ENCODE measurements at places on chromosomes 3 and 15.

DNA sequence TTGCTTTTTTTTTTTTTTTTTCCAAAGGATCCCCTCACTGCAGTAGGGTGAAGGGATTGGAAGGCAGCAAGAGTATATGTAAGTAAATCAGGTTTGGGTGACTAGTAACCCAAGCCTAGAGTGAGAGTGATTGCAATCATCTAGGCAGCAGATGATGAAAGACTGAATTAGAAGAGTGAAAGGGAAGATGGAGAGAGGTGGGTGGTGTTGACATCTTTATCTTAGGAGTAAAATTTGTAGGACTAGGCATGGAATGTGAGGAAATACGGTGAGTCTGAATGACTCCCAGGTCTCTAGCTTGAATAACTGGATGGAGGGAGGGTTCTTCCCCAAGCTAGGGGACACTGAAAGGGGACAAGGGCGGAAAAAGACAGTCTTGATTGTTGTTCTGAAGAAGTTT lies 63.4 kb downstream of the TPRG1 start:
- no peak for DNase-seq

DNA sequence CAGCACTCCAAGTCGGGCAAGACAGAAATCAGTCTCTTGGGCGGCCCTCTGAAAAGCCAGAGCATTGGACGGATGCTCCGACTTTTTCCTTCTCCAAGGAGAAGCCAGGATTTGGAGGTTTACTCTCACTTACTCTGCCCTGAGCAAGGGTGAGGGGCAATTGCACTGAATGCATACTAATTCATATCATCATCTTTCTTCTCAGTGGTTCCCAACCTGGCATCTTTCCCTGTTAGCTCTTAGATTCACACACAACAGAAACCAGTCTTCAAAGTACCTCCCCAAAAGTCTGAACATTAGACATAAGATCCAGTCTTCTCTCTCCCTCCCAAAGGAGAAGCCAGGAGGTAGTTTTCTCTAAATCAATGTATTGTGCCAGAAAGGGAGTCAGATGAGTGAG lies 219.2 kb downstream of the GREM1 start:
- DNase-seq, result no peak

DNA sequence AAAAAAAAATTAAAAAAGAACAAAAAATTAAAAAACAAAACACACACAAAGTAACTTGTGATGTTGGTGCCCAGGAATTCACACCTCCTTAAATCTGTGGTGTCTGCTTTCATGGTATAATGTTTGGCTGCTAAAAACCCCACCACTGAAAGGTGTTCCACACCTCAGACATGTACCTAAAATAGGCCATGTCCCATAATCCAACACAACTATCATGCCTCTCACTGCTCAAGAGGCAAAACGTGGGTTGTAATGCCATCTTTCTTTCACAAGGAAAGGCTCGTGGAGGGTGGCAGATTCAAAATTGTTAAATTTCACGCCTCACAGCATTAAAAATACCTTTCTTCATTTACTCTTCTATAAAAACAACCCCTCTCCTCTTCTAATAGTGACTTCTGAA lies 29.5 kb downstream of the MKRN2 start:
- no peak for DNase-seq

DNA sequence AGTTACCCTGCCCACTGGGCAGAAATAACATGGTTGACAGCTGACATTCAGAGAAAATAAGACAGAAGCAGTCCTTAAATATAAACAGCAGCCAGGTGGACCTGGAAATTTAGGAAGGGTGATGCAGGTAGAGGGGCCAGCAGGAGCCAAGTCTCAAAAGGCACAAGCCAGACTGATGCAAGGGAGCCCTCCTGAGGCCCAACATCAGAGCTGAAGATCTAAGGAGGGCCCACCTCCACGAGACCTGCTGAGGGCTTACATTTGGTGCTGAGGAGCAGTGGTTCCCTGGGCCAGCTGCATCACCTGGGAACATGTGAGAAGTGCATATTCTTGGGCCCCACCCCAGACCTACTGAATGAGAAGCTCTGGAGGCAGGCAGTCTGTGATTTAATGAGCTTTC lies 105.5 kb upstream of the TRIM42 start:
- DNase-seq, result no peak

GRCh38 chr3:133515127-133515526 lies 58.4 kb upstream of the CDV3 start:
- no peak for DNase-seq

DNA sequence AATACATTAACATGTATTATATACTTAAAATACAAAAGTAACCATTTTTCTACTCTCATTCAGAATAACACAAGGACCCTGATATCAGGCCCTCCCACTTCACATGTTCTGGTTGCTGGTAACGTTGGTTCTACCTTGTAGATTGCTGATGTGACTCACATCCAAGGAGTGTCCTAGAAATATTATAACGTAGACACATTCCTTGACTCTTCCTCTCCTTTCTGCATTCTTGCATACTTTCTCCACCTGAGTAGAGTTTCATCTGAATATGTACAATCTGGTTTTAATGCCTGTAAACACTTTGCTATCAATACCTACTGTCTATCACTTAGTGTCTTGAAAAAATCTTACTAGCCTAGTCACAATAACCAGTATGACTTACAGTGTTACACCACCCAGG lies 35.0 kb upstream of the NEDD4 start:
- no peak for DNase-seq

DNA sequence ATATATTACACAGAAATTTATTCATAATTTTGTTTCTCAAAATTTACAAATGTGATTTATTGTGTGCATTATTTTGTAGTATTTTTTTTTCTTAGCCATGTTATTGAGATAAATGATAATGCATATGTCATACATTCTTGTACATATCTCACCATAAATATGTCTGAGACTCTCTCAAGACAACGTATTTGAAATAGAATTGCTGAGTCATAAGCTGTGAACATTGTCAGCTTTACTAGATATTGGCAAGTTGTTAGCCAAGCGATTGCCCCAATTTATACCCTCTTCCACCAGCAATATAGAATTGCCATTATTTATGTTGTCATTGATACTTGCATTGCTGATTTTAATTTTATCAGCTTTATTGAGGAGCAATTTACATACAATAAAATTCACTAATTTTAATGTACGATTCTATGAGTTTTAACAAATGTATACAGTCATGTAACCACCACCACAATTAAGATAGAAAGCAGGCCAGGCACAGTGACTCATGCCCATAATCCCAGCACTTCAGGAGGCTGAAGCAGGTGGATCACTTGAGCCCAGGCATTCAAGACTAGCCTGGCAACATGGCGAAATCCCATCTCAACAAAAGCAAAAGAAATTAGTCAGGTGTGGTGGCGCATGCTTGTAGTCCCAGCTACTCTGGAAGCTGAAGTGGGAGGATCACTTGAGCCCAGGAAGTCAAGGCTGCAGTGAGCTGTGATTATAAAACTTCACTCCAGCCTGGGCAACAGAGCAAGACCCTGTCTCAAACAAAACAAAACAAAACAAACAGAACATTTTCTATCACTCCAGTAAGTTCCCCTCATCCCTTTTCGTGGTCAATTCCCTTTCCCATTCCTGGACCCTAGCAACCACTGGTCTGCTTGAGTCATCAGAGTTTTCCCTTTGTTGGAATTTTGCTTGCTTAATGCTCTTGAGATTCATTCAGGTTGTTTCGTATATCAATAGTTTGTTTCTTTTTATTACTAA lies 373.1 kb downstream of the MFSD1 start:
- DNase-seq, result no peak

DNA sequence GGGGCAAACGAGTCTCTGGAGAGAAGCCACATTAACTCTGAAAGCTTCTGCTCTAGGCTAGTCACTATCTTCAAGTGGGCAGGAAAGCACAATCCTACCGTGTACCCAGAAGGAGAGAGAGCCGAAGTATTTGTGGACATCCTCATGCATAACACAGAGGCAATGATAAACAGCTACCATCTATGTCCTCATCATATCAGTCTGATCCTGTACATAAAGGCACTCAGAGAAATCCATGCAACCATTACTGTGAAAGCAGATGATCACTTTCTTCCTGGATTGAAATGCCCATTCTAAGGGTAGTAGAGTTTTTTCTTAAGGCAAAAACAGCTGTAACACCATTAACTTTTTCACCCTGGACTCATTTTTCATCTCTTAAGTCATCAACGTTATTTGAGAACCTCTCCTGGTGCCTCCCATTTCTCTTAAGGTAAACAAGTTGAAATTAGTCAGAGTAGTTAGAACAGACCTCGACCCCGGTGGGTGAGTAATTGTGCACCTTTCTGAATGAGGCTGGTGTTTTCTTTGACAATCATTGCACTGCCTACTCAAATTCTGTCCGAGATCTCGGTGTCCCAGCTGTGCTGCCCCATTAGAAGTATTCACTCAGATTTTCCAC lies 327.4 kb downstream of the SHQ1 start:
- DNase-seq, result no peak

DNA sequence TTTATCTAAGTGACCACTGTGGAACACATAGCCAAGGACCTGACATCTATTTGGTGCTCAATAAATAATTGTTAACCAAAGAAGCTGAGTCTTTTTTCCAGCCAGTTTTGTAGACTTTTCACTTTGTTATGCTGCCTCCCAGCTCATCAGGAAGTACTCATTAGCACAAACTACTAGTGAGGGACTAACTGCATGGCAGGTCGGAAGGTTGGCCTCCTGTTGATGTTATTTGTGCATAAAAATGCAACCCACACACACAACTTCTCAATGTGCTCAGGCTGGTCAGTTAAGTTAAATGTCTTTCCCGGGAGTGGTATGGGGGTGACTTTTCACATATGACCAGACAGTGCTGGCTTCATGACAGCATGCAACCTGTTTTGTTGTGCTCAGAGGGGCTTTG lies 263.0 kb upstream of the TOPAZ1 start:
- DNase-seq, result no peak

- DNase-seq, result no peak
These were observed 1.9 kb downstream of the GNAT1 start for GRCh38 chr3:50193286-50193685.

DNA sequence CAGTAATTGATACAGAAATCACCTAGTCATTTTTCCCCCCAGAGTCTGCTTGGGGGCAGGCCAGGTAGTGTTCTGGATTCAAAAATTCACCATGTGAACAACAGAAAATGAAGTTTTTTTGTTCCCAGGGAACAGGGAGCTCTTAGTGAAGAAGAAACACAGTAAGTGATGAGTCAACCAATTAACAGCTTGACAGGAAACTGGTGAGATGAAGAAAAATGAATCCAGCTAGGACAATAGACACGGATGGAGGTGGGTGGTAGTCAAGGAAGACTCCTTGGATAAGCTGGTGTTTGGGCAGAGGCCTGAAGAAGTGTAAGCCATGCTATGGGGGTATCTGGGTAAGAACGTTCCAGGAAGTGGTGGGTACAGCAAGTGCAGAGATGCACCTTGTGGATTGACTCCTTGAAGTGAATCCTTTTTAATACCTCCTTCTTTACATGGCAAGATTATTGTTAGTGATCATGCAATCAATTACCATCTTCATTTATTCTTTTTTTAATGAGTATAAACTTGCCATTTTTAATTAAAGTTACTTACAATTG lies 339.9 kb upstream of the RGMA start:
- no peak for DNase-seq

DNA sequence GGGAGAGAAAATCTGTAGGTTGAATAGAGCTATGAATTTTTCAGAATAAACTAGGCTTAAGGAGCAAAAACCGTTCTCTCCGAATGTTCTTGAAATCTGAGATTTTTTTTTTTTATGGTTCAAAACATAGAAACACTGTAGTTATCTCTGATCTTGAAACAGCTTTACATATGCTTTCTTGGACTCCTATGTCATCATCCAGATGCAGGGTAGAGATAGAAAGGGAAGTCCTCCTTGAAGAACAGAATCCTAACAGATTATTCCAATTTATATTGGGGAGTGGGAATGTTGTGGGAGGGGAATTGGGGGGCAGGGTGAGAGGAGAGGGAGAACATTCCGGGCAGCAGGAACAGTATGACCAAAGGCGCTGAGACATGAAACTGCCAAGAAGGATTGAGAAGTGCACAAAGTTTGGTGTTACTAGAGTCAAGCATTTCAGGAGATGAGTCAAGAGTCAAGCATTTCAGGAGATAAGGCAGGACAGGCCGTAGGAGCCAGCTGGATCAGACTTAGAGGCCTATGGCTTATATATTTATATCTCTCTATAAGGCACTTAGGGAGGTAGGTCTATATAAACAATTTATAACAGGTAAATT lies 21.9 kb upstream of the ST3GAL6 start:
- no peak for DNase-seq

DNA sequence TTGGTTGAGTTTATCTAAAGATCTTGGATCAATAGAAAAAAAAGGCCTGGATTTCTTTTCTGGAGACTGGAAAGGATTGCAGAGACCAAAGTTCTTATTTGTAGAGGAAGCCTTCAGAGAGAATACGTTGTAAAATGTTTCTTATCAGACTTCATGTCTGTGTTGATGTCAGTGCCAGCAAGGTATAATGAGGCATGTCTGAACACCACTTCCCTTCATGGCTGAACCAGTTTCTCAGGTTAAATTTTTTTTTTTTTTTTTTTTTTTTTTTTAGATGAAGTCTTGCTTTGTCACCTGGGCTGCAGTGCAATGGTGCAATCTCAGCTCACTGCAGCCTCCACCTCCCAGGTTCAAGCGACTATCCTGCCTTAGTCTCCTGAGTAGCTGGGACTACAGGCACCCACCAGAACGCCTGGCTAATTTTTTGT lies 17.8 kb upstream of the ZNF774 start:
- no peak for DNase-seq

GRCh38 chr3:172614340-172615274 lies 91.4 kb upstream of the TNFSF10 start:
- DNase-seq, result no peak

- no peak for DNase-seq
These were observed 30.9 kb upstream of the SEMA3F start for GRCh38 chr3:50124052-50124799.

- no peak for DNase-seq
These were observed 10.1 kb downstream of the CEMIP start for GRCh38 chr15:80789296-80789695.

- no peak for DNase-seq
These were observed 18.8 kb downstream of the SETD5 start for GRCh38 chr3:9416139-9416780.

DNA sequence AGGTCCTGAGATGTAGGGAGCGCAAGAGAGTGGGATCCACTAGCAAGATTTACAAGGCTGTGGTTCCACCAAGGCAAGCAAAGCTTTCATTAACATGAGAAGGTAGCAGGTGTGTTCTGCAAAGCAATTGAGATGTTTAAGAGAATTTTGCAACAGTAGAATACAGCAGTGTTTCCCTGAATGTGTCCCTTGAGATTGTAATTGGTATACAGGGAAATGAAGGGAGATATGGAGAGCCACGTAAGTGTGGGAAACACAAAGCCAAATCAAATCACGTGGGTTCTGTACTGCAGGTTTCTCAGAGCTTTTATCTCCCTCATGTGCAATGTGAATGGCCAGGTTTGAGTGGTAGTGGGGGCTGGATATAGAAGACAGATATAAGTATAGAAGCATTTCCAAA lies 67.3 kb downstream of the ATG7 start:
- DNase-seq, result no peak

DNA sequence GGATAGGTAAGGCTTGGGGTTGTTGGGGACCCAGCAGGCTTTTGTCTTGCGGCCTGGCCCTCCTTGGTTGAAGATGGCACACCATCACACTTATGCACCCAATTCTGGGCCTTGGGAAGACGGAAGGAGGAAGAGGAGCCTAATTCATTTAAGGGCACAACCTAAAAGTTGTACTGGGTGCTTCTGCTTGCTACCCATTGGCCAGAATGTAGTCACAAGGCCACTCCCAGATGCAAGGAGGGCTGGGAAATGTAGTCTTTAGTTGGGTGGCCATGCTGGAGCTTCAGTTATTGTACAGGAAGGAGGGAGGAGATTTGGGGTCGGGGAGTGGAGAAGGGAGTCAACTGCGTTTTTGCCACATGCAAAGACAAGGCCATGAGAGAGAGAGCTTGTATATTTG lies 109.2 kb downstream of the TMEM266 start:
- no peak for DNase-seq

All from pons (tissue), 1 donor.